ENCODE measurements at places on chromosomes 3 and 15.

DNA sequence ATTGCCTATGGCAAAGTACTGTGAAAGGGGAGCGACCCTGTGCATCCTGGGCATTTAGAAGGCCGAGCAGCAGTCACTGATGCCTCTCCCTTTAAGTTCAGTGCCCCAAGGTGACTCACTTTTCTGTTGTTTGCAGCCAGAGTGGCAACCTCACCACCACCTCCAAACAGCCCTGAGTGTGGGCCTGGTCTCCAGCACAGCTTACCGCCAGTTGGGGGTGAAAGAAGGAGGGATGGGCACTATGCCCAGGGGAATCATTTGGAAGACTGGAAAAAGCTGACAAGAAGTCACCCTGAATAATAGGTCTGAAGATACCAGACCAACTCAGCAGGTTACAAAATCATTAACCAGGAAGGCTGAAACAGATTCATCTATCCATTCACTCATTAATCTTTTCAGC is 571.8 kb downstream of the EPHB1 start:
- DNase-seq = no peak

DNA sequence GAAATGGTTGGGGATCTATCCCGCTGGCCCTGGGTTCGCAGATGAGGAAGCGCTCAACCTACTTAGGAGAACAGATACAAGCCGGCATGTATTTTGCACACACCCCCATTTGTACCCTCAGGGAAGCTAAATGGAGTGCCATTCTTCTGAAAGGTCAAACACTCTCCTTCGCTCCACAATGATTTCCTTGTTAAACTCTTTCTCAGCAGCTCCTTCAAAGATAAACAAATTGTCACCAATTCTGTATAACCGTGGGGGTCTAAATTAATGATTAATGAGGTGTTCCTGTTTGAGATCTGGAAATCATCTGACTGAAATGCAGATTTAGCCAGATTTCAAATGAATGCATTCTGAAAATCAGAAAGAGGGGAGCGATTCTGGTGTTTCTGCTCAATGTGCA is 124.0 kb downstream of the MEGF11 start:
- no peak for DNase-seq

DNA sequence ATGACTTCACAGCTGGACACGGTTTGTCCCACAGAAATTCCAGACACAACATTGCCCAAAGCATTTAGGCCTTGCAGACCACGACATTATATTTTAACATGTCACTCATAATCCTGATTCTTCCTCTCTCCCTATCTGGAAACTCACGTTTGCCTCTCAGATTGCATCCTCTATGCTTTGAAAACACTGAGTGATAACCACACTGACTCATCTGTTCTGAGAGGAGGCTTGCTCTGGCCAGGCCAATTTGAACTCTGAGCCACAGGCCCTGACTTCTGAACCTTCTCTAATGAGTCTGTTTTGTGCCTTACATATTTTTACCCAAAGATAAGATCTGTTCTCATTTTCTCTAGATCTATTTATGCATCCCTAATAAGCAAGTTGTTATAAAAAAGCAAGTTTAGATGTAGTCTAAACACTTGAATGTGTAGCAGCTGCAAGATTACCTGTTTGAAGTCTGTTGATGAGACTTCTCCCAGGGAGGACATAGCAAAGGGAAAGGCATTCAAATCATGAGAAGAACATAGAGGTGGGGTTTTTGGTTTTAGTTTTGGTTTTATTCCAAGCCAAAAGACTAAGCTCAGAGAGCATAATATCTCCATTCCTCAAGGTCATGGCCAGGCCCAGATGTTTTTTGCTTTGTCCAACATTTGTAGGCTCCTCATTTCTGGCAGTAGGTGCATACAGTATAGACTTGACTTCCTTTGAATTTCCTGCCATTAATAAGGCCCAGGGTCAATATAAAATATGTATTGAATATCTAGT is 234.4 kb upstream of the LRTM1 start:
- peak; percentile 36 for DNase-seq

- DNase-seq = no peak
Observed at GRCh38 chr15:47737477-47737876, 20.2 kb downstream of the SEMA6D start.

DNA sequence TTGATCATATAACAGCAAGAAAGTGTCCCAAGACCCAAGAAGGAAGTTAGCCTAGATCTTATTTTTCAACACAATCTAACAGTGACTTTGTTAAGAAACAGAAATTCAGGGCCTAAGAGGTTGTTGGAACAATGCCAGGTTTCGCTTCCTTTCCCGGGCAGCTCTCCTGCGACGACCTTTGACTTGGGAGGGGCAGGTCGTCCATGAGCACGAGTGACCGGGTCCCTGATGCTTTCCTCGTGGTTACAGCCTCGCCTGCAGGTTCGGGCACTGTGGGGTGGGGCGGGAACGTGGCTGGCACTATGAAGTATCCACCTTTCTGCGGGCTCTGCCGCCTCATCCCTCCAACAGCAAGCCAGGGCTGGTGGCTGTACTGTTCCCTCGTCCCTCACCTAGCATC is 90.1 kb upstream of the RGMA start:
- peak; percentile 47 for DNase-seq

DNA sequence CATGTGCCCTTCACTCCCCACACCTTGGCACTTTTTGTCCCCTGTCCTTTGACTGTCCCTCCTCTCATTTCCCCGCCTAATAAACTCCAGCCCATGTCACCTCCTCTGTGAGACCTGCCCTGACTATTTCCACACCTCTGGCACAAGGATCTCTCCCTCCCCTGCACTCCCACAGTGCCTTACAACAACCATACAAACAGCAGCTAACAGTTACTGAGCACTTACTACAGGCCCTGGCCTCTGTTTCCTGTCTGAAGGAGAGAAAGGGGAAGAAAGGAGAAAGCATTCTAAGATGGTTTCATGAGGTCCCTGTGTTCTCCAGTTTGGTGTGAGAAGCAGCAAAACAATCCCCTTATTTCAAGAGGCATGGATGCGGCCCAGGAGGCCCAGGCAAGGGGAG is 20.0 kb upstream of the TRH start:
- no peak for DNase-seq

- DNase-seq = no peak
Observed at GRCh38 chr3:108300103-108300849, 3.9 kb downstream of the HHLA2 start.

- peak; percentile 43 for DNase-seq
Observed at GRCh38 chr3:129184396-129184657, 631 bp upstream of the CNBP start.

GRCh38 chr15:98120561-98120960 is 160.1 kb downstream of the ARRDC4 start:
- DNase-seq = no peak

GRCh38 chr3:17013050-17013449 is 128.3 kb downstream of the PLCL2 start:
- DNase-seq = peak; percentile 12
